ENCODE measurements at places on chromosomes 1 and 21. TPM values are rescaled to one million over a fixed set of nuclear protein-coding genes. Genes with fewer than 3 reads are reported as not detected.

Gene LAD1
- total RNA-seq, result not detected

Gene NBPF6
- total RNA-seq, result not detected

Gene HSD3B2
- not detected for total RNA-seq

Gene RAB7B
- total RNA-seq, result not detected

Gene TFF2
- not detected for total RNA-seq

Gene C8A
- total RNA-seq, result not detected
